ENCODE measurements at places on chromosomes 11 and 22. TPM values are rescaled to one million over a fixed set of nuclear protein-coding genes. Genes with fewer than 3 reads are reported as not detected.

Gene CHRDL2
- not detected for total RNA-seq

GRCh38 chr11:15161790-15162189 is 47.1 kb downstream of the INSC start:
- H3K27me3 ChIP-seq: no peaks in the 10 kb centered on the region
- DNase-seq: no peak
- no peak overlapping the region for H3K27ac ChIP-seq
- H3K4me1 ChIP-seq: peaks cover 15% of the 10 kb centered on the region
- no peak overlapping the region for H3K4me3 ChIP-seq

Gene RFPL2
- total RNA-seq: 0.25 TPM

DNA sequence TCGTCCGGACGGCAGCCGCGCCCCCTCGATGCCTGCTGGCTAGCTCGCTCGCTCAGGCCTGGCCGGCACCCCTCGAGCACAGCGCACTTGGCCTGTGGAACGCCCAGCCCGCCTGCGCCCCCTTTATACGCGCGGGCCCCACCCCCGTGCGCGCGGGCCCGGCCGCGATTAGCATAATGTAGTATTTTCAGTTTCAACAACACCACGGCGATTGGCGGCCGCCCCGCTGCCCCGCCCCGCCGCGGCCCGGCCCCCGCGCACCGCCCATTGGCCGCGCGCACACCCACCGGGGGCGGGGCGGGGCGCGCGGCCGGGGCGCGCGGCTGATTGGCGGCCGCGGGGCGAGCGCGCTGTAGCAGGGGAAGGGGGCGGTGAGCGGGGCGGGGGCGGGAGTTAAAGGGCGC is at the start of gene CDKN1C:
Gene CDKN1C (minus strand): TSS at position 98 of the 404 bp plus-strand sequence. CDS start 319 bp downstream, outside the sequence.
- H3K4me3 ChIP-seq: peak within 1 kb of the TSS; percentile 58
- DNase-seq: peak; percentile 54
- no peaks in the 10 kb centered on the region for H3K27me3 ChIP-seq
- H3K27ac ChIP-seq: no peak within 1 kb of the TSS
- H3K36me3 ChIP-seq: no peaks in the 10 kb centered on the region
- peaks cover 10% of the 10 kb centered on the region for H3K4me1 ChIP-seq

Gene OR2AG2
- 0.27 TPM for total RNA-seq

DNA sequence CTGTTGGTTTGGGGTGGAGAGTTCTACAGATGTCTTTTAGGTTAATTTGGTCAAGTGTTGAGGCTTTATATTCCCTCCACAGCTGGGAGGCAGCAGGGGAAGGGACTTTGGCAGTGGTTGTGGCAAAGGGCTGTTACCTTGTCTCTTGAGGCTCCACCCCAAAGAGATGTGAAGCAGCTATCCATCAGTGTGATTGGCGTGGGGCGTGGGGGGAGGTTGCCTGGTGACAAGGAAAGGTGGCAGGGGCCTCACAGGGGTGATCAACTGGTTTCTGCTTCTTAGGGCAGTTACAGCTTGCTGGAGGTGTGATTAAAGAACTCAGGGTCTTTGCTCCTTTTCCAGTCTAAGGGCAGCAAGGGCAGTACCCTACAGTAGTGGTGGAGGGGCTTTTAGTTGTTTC is 59.3 kb downstream of the FANCF start:
- H3K27ac ChIP-seq: no peak overlapping the region
- no peaks in the 10 kb centered on the region for H3K36me3 ChIP-seq
- H3K27me3 ChIP-seq: no peaks in the 10 kb centered on the region
- DNase-seq: no peak
- H3K4me1 ChIP-seq: no peaks in the 10 kb centered on the region

- H3K36me3 ChIP-seq: no peaks in the 10 kb centered on the region
- no peaks in the 10 kb centered on the region for H3K27me3 ChIP-seq
- peak overlapping the region; percentile 82 for H3K27ac ChIP-seq
- no peak overlapping the region for H3K4me3 ChIP-seq
- peaks cover 48% of the 10 kb centered on the region for H3K4me1 ChIP-seq
- DNase-seq: no peak
These were observed 29.2 kb downstream of the ADAMTS15 start for GRCh38 chr11:130477586-130478203.

Gene MMP11
- 12.2 TPM for total RNA-seq

Gene INPP5J
- total RNA-seq: 3.0 TPM

DNA sequence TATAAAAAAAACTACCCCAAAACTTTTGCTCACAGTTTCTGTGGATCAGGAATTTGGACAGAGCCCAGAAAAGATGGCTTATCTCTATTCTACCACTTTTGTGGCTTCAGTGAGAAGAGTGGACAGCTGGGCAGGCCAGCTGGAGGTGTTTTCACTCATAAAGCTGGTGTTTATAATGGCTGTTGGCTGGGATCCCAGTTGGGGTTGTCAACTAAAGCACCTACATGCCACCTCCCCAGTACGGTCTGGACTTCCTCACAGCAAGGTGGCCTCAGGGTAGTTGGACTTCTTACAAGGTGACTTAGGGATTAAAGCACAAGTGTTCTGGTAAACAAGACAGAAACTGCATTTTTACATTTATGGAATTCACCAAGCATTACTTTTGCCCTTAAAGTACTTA is 171.0 kb downstream of the NELL1 start:
- no peaks in the 10 kb centered on the region for H3K4me1 ChIP-seq
- no peak overlapping the region for H3K4me3 ChIP-seq
- H3K27me3 ChIP-seq: no peaks in the 10 kb centered on the region
- no peak overlapping the region for H3K27ac ChIP-seq

DNA sequence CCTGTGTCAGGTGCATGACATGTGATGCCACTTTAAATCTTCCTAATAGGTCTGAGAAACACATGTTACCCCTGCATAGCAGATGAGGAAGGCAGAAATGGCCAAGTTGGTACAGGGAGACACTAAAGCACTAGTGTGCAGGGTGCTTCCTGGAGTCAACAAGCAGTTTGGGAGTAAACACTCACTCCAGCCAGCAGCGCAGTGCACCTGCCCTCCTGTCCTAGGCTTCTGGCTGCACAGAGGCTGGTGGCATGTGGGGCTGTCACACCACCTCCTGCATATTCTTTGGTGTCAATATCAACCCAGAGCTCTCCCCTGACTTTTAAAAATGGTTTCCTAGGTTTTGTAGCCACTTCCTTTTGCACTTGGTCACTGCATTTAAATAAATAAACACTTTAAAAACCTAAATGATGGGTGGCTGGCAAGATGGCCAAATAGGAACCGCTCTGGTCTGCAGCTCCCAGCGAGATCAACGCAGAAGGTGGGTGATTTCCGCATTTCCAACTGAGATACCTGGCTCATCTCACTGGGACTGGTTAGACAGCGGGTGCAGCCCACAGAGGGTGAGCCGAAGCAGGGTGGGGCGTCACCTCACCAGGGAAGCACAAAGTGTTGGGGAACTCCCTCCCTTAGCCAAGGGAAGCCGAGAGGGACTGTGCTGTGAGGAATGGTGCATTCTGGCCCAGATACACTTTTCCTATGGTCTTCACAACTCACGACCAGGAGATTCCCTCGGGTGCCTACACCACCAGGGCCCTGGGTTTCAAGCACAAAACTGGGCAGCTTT is 33.5 kb downstream of the GAB4 start:
- H3K27me3 ChIP-seq: no peaks in the 10 kb centered on the region
- H3K27ac ChIP-seq: no peak overlapping the region

Gene SCO2
- 1.8 TPM for total RNA-seq

- H3K4me3 ChIP-seq: no peak overlapping the region
- no peaks in the 10 kb centered on the region for H3K27me3 ChIP-seq
- no peak for DNase-seq
These were observed 48.8 kb downstream of the USP35 start for GRCh38 chr11:78237293-78238046.

Gene OR5P2
- total RNA-seq: 1.4 TPM

Gene F2
- total RNA-seq: 0.57 TPM

Gene GSTP1
- 1,173 TPM for total RNA-seq

Gene ATXN10
- total RNA-seq: 189 TPM

DNA sequence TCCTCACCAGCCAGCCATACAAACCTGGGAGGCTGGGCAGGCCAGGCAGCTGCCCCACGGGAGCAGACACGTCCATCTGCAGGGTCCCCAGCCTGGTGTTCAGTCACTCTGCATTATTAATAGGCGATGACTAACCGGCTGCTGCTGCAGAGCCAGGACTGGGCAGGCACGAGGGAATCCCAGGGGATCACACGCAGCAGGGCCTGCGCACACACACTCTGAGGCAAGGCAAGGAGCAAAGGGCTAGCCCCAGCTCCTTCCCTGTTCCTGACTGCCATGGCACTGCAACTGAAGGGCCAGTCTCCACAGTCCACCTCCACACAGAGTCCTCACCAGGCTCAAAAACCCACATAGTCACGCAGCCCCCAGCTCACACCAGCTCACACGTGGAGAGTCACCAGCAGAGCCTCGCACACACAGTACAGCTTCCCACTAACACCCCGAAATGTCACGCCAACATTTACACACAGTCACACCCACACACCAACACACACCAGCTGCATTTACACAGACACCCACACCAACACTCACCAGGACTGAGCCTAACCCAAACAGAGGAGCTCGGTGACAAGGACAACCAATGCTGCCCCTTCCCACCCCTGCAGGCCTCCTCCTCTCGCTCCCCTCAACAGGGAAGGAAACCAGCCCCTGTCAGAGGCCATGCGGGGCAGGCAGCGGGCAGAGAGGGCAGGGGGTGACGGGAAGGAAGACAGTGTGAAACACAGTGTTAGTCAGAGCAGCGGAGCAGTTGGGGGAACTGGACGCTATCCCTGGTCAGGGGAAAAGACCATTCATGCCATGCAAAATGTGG is 47.3 kb downstream of the NRXN2 start:
- no peak overlapping the region for H3K27ac ChIP-seq
- peaks cover 42% of the 10 kb centered on the region for H3K27me3 ChIP-seq
- peak; percentile 72 for DNase-seq
- H3K4me3 ChIP-seq: no peak overlapping the region
- no peaks in the 10 kb centered on the region for H3K36me3 ChIP-seq
- peaks cover 13% of the 10 kb centered on the region for H3K4me1 ChIP-seq

GRCh38 chr11:114081641-114082414 is 22.3 kb downstream of the ZBTB16 start:
- DNase-seq: peak; percentile 66
- peaks cover 50% of the 10 kb centered on the region for H3K27me3 ChIP-seq
- no peak overlapping the region for H3K4me3 ChIP-seq
- H3K36me3 ChIP-seq: no peaks in the 10 kb centered on the region

Gene CATSPER1
- total RNA-seq: not detected

Gene SGSM1
- total RNA-seq: not detected
